ENCODE measurements at places on chromosomes 4 and X. TPM values are rescaled to one million over a fixed set of nuclear protein-coding genes. Genes with fewer than 3 reads are reported as not detected.

BMP15 gene
- total RNA-seq = not detected

MAGEA8 gene
- not detected for total RNA-seq

GAGE12J gene
- not detected for total RNA-seq

DMRTC1B gene
- total RNA-seq = 0.12 TPM

PACRGL gene
- 9.8 TPM for total RNA-seq

SRP72 gene
- 116 TPM for total RNA-seq
